ENCODE measurements at places on chromosomes 2 and 18.

DNA sequence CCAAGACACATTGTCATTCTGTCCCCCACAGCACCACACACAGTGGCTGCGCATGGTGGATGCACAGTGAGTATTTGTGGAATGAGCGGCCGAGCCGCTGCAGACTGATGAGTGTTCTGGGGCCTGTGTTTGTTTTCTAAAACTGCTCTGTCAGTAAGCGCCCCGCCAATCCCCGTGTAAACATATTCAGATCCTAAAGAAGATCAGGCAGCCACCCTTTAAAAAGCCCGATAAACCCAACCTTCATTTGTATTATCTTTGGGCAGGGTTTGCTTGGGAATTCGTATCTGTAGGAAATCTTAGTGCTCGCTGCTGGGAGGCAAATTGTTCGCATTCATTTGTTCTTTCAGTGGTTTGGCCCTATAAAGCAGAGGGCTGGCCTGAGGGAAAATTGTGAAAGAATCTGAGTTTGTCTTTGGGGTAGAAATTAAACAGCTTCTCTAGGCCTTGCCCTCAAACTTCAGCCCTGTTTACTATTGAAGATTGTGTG, 68.6 kb downstream of the TGOLN2 start:
- no peak for DNase-seq

GRCh38 chr2:39059366-39059952, 61.4 kb downstream of the SOS1 start:
- no peak for DNase-seq

DNA sequence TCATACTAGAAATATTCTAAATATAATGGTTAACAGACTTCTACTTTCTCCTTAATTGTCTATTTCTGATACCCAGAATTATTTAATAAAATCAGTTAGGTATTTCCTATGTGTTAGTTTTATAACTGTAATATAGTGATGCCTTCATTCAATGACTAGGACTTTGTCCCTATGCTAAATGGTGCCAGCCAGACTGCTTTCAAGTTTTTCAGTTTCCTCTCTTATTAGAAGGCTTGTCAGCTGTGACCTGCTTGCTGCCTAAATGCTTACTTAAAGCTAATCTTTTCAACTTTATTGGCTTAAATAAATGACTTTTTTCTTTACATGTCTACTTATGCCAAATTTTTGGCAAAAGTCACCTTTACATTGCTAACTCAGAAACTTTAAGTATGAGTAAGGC, 30.7 kb downstream of the BAZ2B start:
- DNase-seq = no peak

GRCh38 chr18:51988277-51988676, 351.7 kb upstream of the DCC start:
- DNase-seq = no peak

DNA sequence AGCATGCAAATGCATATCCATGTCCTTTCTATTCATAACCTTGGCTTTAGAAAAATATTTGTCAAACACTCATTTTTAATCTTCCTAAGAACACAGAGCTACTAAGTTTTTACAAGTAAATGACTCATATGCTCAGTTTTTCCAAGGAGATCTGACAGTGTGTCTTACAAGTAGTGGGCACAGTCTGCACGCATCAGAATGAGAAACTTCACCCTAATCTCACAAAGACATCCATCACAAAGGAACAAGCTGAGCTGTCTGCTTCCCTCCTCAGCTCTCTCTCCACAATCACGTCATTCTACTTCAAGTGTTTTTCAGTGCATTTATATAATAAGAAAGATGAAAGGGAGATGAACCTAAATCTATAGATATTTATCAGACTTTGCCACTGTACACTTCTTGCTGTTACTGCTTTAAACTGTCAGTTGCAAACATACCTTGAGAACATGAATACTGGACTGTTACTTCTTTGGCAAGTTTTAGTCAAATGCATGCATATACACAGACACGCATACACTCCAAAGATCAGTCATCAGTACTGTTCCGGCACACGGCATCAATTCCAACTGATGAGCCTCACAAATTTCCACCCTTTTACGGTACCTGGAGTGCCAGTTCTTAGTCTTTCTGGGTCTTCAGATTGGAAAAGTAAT, 75.7 kb downstream of the RBMS1 start:
- peak; percentile 31 for DNase-seq

DNA sequence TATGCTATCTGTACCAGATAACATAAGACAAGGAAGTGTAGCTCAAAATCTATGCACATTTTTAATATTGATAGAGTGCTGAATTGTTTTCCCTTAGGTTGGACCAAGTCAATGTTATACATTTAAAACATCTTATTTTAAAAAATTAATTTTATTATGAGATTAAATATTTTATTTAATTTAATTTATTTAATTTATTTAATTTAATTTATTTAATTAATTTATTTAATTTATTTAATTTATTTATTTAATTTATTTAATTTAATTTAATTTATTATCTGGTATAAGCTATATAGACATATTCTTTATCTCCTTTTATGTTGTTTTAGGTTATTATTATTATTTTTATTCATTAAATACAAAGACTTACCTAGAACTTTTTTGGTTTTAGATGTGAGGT, 551.7 kb upstream of the LRRTM1 start:
- no peak for DNase-seq

DNA sequence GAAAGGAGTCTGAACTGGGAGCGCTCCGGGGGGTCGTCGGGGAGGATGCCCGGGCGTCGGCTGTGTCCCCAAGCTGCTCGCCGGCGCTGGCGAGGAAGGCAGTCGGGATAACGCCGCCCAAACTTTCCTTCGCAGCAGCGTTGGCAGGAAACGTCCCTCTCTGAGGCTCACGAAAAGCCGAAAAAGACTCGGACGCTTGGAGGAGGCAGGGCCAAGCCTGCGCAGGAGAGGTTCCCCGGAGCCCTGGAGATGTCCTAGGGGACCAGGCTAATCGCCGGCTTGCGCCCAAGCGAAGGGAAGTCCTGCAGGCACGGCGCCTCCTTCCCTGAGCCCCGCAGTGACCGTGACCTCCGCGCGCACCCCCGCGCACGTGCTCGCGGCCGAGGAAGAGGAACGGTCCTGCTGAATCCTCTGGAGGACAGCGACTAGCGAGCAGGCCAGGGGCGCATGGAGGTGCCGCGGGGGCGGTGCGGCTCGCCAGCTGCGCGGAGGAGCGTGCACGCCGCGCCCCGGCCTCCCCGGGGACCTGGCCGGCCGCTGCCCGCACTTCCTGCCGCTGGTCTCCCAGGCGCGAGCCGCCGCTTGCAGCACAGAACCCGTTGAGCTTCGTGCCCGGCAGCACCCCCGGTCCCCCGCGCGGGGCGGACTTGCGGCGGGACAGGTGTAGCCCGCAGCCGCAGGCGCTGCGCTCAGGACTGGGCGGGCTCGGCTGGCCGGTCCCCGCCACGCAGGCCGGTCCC, at the start of gene SH3RF3:
SH3RF3 (plus strand) TSS at position 590 of the 740 bp plus-strand sequence.
- DNase-seq = peak; percentile 9

- DNase-seq = no peak
Observed at GRCh38 chr18:55524353-55525073, 63.5 kb downstream of the TCF4 start.

DNA sequence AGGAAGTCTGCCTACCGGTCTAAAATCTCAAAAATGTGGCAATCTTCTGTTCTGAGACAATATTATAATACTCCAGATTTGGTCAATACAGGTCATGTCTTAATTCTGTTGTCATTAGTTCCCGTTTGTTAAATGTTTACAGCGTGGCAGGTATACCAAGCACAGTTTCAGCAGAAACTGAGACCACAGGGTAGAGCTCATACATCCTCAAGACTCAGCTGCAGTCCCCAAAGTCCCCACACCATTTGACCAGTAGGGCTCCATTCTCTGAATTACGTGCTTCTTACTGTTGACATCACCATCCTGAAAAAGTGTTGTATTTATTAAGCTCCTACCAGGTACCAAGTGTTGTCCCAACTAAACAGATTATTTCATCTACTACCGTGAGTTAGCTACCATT, 157.1 kb downstream of the MC4R start:
- no peak for DNase-seq

- no peak for DNase-seq
Observed at GRCh38 chr18:77268456-77268855, 18.8 kb downstream of the GALR1 start.

DNA sequence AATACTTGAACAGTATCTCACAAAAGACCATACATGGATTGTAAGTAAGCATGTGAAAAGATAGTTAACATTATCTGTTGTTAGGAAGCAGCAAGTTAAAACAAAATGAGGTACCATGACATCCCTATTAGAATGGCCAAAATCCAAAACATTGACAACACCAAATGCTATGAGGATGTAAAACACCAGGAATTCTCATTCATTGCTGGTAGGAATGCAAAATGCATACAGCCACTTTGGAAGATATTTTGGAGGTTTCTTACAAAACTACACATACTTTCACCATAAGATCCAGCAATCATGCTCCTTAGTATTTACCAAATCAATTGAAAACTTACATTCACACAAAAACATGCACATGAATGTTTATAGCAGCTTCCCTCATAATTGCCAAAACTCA, 30.9 kb upstream of the ICOS start:
- DNase-seq = no peak

DNA sequence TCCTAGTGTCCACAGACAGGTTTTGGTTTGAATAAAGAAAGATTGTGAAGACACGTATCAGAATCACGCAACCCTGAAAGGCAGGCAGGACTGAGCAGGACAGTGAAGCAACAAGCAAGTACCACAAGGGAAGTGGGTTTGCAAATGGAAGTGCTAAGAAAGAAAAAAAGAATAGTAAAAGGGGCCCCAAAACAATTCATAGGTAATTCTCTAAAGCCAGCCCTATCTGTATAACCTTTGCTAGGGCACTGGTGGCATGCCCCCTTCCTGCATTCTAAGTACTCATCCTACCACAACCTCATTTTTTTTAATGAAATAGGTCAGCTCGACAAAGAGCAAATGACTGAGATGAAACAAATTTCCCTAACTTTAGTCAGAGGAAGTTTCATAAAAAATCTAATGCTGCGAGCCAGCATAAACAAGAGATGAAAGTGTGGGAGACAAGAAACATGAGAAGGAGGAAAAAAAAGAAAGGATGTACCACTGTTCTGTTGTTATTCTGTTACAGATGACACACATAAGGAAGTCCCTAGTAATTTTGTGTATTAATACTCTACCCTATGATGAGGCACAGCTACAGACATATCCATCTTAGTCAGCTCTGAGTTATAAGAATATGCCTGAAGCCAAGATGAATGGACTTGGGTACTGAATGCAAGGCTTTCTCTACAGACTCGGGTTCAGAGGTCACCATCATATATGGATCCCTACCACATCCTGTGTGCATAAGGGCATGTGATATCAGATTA, 32.2 kb downstream of the IKZF2 start:
- DNase-seq = peak; percentile 16

DNA sequence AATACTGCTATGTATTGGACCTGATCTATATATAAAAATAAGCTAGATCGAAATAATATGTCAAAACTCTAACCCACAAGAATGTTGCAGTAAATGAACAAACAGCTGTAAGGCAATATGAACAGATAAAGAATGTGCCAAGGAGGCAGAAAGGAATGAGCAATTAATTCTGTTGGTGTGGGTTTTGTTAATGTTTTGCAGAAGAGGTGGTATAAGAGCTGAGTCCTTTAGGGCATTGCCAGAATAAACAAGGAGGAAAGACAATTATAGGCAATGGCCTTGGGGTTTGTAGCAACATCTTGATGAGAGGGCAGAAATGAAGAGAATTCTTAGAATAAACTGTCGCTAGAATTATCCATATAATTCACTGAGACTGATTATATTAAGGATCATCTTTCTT, 240.9 kb upstream of the GULP1 start:
- no peak for DNase-seq

DNA sequence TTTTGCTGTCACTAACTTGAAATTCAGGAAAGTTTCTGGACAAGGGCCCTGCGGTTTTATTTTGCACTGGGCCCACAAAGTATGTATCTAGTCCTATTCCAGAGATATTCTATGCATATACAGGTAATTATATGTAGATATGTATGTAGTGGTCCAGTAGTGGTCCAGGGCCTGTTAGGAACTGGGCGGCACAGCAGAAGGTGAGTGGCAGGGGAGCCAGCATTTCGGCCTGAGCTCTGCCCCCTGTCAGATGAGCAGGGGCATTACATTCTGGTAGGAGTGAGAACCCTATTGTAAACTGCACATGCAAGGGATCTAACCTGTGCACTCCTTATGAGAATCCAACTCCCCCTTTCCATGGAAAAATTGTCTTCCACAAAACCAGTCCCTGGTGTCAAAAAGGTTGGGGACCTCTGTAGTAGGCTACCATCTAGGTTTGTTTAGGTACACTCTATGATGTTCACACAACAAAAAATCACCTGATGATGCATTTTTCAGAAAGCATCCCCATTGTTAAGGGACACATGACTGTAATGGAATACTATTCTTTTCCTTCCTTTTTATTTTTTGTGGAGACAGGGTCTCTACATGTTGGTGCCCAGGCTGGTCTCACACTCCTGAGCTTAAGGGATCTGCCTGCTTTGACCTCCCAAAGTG, 2.8 kb upstream of the PPP4R3B start:
- DNase-seq = peak; percentile 13

DNA sequence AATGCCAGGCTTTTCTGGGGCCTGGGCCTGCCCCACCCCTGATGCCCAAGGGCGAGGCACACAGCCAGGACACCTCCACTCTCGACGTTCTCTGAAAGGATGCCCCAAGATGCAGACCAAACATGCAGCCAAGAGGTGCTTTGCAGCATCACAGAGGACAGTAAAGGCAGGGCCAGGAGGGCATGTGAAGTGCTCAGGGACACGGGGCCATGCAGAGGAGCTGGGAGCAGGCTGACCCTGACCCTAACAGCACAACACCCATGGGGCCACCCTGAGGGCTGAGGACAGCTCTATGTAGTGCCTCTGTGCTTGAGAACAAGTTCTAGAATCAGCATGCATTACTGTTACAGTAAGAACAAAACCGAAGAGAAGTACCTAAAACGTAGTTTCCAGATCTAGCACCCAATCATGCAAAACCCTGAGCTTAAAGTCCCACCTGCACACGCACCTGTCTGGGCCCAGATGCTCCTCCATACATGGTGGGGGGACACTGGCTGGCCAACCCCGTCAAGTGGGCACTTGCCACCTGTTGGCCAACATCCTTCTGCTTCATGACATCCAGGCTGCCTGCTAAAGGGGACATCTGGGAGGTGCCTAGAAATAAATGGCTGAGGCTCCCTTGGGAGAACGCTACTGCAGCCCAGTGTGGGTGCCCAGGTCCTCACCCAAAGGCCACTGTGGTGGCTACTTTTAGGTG, 15.4 kb downstream of the HS6ST1 start:
- no peak for DNase-seq

- DNase-seq = no peak
Observed at GRCh38 chr2:154130821-154131220, 259.1 kb downstream of the GALNT13 start.

DNA sequence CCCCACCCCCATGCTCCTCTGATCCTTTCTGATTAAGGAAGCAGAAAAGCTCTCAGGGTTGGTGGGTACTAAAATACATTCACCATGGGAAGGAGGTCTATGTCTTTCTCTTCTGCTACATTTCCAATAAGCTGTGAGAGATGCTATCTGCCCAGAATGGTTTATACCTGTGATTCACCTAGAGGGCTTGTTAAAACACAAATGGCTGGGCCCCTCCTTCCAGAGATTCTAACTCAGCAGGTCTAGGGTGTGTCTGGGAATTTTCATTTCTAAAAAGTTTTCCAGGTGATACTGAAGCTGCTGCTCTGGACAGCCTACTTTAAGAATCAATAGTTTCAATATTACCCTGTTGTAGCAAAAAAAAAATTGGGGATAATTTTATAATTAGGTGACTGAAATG, 772.2 kb upstream of the ZEB2 start:
- DNase-seq = no peak
